ENCODE measurements at places on chromosomes 1 and 21.

GRCh38 chr1:110982320-110982719, 18.6 kb upstream of the LRIF1 start:
- DNase-seq = no peak

DNA sequence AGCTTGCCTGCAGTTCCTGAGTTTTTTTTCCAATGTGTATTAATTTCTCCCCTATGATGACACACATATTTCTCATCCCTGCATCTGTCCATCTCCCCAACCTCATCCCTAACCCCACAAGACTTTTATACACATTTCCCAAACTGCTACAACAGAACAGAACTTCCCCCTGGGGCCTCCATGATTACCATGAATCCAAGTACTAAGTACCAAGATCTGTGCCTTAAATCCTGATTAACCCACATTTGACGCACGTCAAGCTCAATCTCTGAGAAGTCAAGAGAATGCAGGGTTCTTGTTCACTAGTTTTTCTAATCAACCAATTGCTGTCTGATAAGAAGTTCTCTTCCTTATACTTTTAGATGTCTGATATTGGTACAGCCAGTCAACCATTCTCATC, 9.7 kb downstream of the HMGN1 start:
- DNase-seq = no peak

DNA sequence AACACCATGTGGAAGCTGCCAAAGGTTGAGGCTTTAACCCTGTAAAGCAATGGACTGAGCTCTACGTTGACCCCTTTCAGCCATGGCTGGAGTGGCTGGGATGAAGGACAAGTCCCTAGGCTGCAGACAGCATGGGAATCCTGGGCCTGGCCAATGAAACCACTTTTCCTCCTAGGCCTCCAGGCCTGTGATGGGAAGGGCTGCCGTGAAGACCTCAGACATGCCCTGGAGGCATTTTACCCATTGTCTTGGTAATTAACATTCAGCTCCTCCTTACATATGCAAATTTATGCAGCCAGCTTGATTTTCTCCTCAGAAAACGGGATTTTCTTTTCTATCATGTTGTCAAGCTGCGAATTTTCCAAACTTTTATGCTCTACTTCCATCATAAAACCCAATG, 214.5 kb downstream of the RGS7 start:
- no peak for DNase-seq

GRCh38 chr1:234887016-234887900, 241.4 kb downstream of the TOMM20 start:
- DNase-seq = no peak
